ENCODE measurements at places on chromosomes 11 and 22. TPM values are rescaled to one million over a fixed set of nuclear protein-coding genes. Genes with fewer than 3 reads are reported as not detected.

Gene CLNS1A
- 203 TPM for polyA plus RNA-seq

Gene MRGPRX1
- polyA plus RNA-seq: not detected

- no peak for DNase-seq
Observed at GRCh38 chr11:58395581-58395980, 11.1 kb downstream of the OR5B3 start.

- DNase-seq: no peak
Observed at GRCh38 chr11:65205602-65205967, 23.9 kb downstream of the CAPN1 start.

DNA sequence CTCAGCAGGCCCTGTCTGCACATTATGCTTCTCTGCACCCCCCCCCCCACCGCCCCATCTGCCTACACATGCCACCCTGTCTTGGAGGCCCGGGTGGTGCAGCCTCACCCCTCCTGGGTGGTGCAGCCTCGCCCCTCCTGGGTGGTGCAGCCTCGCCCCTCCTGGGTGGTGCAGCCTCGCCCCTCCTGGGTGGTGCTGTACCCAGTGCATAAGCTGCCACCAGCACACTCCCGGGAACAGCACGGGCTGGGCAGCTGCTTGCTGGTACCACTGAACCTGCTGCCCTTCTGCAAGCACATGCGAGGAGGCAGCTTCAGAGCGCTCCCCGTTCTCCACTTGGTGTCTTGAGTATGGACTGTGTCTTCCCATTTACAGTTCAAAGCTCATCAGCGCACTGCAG, 69.3 kb downstream of the NCAPD3 start:
- no peak for DNase-seq

DNA sequence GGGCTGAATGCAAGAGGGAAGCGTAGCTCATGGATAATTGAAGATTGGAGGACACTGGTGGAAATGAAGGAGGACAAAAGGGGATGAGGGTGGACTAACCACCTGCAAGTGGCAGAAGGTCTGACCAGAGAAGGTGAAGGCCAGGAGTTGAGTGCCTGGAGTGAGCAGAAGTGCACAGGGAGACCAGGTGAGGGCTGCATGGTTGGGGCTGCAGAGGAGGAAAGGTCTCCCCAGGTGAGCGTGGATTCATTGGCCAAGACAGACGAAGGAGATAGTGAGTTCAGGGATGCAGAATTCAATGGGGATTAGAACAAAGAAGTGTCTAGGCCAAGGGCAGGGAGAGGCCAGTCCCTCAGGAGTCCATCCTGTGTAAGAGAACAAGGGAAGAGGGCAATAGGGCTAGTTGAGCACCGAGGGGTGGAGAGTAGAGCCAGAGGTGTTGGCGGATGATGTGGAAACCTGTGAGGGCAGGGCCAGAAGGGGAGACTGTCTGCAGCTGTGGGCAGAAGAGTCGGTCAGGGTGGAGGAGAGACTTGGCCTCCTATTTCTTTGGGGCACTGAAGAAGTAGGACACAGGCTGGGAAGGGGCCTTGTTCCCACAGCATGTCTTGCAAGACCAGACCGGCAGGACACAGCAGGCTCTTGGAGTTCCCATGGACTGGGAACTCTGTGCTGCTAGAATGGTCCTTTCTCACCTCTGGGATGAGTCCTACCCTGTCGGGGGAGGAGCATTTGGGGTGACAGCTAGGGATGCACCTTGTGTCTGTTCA, 6.7 kb downstream of the TRIM29 start:
- no peak for DNase-seq

Gene OR52I2
- not detected for polyA plus RNA-seq

Gene FREY1
- 0.45 TPM for polyA plus RNA-seq

- DNase-seq: no peak
Observed at GRCh38 chr11:30619767-30620166, 33.6 kb upstream of the MPPED2 start.

- DNase-seq: no peak
Observed at GRCh38 chr11:134574947-134575346, 162.9 kb upstream of the B3GAT1 start.

GRCh38 chr11:86395061-86395551, 20.4 kb downstream of the CCDC81 start:
- no peak for DNase-seq

Gene GGT1
- 57.1 TPM for polyA plus RNA-seq
